CD8-positive, alpha-beta T cell (primary cell): ENCODE measurements at places on chromosomes 6 and 20.

- no peak for DNase-seq
Measured at GRCh38 chr20:8299921-8300320, 167.9 kb downstream of the PLCB1 start.

DNA sequence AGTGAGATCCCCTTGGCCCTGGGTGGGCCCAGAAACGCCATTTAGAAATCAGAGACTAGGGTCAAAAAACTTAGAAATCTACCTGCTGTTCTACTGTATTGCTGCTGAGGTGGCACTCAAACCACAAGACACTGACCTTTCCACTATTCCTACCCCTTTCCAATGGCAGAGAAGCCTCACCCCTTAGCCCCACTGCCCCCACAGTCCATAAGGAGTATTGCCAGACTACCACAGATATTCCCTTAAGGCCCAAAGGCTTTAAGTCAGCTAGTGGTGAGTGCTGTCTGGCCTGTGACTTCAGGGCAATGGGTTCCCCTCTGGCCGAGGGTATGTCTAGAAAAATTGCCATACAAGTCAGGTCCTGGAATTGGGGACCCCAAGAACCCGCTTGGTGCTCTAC lies 656.1 kb downstream of the COL12A1 start:
- DNase-seq, result no peak

DNA sequence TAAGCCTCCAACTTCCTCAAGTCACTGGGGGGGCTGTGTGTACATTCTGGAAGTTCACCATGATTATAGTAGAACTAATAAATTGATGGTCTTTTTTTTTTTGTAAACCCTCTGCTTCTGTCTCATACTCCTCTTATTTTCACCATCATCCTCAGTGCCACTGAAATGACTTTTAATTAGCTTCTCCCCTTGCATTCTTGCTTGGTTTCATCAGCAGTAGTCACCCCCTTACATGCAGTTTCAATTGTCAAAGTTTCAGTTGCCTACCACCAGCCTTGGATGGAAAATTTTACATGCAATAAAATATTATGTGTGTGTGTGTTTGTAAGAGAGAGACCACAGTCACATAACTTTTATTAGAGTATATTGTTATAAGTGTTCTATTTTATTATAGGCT lies 175.8 kb upstream of the BMP5 start:
- DNase-seq, result no peak

DNA sequence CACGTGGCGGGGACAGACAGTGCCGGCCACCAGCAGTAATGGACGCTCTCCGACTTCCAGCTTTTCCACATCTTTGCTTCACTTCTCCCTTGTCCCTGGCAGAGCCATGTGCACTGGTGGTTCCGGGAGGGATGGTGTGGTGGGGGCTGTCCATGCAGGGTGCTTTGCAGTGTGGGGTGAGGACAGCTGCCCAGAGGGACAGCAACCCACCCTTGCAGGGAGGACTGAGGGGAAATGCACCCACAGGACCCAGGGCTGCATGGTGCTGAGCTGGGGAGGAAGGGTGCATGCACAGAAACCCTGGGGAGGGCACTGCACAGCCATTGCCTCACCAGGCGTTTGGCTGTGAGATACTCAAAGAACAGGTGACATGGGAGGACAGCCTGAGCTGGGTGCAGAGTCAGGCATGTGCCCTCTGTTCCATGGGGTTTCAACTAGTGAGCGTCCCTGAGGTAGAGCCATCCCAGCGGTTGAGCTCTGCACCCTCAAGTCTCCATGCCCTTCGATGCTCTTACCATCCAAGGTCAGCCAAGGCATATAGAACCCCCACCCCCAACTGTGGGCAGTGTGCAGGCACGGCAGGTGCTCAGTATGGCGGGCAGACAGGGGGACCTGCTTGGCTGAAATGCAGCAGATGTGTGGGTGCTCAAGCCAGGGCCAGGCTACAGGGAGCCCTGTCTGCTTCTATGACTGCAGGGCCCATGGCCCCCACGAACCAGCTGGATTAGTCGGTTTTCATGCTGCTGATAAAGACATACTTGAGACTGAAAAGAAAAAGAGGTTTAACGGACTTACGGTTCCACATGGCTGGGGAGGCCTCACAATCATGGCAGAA lies 239.7 kb downstream of the TTLL2 start:
- peak; percentile 44 for DNase-seq

DNA sequence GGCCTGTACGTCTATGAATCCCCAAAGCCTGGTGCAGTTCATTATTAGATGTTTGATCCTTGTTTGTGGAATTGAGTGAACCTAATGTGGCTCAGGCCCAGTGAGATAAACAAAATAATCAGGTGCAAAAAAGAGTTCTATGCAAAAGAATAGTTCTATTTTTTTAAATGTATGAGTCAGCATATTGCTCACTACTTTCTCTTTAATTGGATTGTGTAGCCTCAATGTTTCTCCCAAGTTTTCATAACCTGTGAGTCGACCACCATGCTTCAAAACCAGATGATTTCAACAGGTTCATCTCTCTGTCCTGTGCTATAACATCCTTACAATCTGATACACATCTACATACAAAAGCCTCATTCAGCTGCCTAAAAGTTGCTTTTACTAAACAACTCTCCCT lies 116.5 kb upstream of the HDAC2 start:
- no peak for DNase-seq

DNA sequence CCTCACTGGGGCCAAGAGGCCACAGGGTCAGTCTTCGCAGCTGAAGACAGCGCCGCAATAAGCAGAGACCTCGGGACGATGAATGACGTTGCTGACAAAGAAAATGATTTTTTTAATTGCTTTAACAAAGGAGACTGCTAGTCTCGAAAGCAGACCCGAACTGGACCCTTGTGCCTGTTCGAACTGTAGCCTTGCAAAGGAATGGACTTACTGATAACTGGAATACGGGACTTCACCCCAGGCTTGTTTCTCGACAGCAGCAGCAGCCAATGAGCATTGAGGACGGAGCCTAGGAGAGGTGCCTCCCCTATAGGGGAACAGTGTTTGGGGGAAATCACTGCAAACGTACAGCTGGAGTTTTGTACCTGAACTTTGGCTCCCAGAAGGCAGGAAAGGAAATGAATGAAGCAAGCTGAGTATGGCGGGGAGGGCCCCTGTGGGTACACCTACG lies 1.3 kb upstream of the TAF4 start:
- peak; percentile 26 for DNase-seq

- DNase-seq, result no peak
Measured at GRCh38 chr6:169529931-169530751, 171.7 kb downstream of the WDR27 start.

GRCh38 chr6:14130435-14131075 lies 13.0 kb downstream of the CD83 start:
- no peak for DNase-seq

- DNase-seq, result no peak
Measured at GRCh38 chr6:150535151-150535804, 64.4 kb upstream of the PLEKHG1 start.

- DNase-seq, result no peak
Measured at GRCh38 chr6:41586252-41587007, 40.2 kb downstream of the FOXP4 start.

DNA sequence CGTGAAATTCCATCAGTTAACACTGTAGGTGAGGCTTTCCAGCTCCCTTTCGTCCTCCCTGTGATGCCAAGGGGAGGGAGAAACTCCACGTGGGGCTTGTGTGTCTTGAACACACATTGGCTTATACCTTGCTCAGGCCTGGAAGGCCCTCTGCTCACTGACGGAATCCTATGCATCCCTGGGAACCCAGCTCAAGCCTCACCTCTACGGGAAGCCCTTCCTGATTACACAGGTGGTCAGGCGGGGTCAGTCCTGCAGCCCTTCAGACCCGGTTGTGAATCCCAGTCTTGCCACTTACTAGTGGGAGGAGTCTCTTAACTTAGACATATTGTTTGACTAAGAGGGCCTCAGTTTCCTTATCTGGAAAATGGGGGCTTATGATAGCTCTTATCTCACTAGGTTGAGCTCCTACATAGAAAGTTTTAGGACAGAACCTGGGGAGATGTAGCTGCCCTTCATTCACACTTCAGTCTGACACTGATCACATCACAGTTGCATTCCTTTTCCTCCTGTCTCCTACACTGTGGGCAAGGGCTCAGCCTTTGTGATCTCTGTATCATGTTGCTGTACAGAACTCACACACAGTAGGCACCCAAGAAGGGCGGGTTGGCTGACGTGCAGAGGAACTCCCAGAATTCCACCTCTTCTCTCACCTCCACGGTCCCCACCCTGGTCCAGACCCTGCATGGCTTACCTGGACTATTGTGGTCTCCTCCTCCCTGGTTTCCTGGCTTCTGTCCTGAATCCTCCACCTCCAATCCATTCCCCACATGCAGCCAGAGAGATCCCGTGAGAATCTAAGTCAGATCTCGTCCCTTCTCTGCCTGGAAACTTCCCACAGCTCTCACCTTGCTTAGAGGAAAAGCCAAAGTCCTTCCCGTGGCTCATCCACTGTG lies 129.6 kb downstream of the CEBPB start:
- DNase-seq, result no peak

- no peak for DNase-seq
Measured at GRCh38 chr6:11700118-11700718, 78.4 kb downstream of the ADTRP start.

DNA sequence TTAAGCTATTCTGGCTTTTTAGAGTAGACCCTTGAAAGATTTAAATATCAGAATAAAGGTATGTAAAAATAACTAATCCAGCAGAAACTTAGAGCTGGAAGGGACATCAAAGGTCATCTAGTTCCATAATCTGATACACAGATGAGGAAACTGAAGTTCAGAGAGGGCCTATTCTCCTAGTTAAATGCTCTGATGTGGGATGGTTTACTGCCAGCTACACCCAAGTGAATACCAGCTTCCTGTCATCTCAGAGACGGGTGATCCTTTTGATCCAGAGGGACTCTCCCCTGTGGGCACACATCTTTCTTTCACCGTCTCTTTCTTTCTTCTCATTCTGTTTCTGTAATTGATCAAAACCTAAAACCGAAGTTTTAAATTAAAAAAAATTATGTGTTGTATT lies 94.1 kb downstream of the MAN1A1 start:
- DNase-seq, result no peak

DNA sequence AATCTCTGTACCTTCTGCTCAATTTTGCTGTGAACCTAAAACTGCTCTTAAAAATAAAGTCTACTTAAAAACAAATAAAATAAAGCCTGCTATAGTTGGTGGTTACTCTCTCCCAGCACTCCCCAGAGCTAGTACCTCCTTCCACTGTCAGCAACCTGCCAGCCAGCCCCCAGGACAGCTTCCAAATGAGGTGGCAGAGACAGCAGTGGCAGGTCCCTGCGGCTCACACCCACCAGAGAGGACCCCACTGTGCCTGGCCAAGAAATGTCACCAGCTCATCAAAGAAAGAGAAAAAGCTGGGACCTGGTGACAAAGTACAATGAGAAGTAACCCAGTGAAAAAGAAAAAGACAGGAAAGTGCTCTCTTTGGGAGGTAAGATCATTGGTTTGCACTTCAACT lies 15.2 kb downstream of the APMAP start:
- no peak for DNase-seq

GRCh38 chr6:111087871-111088667 lies 766 bp downstream of the SLC16A10 start:
- peak; percentile 45 for DNase-seq

DNA sequence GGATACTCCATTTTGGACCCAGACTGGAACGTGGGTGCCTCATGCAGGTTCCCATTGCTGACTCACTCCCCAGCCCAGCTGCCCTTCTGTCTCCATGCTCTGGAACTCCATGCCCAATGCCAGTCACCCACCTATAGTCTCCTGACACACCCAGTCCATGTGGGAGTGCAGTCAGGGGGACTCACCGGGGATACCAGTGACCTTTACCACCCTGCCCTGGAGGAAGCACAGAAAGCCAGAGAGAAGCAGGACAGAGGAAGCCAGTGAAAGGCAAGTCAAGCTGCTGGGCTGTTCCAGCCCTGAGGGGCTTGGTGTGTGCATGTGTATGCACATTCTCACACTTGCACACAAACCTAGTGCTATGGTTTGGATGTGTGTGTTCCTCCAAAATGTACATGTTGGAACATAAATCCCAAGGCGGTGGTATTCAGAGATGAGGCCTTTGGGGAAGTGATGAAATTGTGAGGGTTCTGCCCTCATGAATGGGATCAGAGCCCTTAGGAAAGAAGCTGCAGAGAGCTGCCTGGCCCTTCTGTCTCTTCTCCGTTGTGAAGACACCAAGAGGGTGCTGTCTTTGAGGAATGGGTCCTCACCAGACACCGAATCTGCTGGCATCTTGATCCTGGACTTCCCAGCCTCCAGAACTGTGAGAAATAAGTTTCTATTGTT lies 121.4 kb upstream of the MAFB start:
- no peak for DNase-seq

GRCh38 chr20:58702161-58702510 lies 9.5 kb downstream of the NPEPL1 start:
- DNase-seq, result no peak

GRCh38 chr20:61372137-61373054 lies 120.3 kb downstream of the CDH4 start:
- DNase-seq, result no peak

DNA sequence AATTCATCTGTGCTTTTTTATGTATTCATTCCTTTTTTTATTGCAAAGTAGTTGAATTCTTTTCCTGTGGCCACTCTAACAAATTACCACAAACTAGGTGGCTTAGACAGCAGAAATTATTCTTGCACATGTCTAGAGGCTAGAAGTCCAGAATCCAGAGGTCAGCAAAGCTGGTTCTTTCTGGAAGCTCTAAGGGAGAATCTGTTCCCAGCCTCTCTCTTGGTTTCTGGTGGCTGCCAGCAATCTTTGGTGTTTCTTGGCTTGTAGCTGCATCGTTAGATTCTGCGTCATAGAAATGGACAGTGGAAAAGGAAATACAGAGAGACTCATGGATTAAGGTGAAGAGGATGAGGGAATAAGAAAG lies 39.3 kb downstream of the GSTA2 start:
- no peak for DNase-seq

DNA sequence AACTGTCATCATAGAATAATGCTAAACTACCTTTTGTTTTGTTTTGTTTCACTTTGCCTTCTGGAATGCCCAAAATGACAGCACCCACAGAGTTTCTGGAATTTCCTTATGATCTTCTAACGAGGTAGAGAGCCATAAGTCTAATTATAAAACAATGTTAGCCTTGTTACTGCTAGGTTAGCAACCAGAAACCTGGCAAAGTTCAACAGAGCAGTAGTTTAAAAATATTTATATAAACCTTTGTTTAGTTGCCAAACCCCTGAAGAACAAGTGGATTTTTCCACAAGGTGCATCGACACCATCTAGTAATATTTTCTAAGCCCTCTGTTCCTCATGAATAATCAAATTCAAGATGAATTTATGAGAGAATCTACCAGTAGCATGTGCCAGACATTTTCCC lies 27.6 kb upstream of the IPCEF1 start:
- no peak for DNase-seq

DNA sequence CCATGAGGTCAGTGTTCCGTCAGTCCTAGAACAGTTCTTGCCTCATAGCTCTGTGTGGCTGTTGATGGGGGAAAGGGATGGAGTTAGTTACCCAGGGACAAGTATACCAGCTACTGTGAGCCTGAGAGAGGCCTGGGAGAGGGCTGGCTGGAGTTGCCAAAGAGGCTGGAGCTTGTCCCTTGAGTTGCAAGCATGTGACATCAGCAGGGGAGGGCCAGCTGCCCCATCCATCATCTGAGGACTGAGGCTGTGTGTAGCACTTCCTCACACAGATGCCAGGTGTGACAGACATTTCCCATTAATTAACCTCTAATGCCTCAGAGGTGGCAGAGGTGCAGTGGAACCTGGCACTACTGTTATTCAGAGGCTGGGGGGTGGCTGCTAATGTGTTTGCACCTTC lies 131.6 kb downstream of the PHACTR3 start:
- no peak for DNase-seq

- DNase-seq, result no peak
Measured at GRCh38 chr6:39377539-39377950, 55.0 kb upstream of the KCNK16 start.

GRCh38 chr20:25064561-25065071 lies 6.7 kb upstream of the ACSS1 start:
- no peak for DNase-seq
